ENCODE measurements at places on chromosomes 12 and 14.

DNA sequence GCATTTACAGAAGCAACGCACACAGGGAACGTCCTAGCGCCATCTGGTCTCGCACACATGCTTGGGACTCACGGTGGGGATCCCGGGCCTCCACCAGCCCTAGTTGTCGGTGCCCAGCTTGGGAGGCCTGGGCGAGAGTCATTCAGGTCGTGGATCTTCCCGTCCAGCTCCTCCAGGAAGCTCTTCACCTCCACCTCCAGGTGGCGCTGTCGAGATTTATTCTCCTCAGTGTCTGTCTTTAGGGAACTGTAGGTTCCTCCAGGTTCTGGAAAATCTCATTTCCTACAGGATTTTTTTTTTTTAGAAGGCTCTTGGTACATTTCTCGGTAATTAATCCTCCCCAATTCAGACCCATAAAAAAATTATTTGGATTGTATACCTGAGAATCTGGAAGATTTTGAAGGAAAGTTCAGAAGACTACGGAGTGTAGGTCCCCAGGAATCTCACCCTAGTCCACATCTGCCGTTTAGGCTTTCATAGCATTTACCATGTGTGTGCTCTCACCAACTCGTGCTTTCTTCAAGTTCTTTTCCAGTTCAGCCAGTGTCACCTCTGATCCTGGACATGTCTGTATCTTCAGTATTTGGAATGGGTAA is 910.0 kb downstream of the TMEM121 start:
- DNase-seq = no peak

DNA sequence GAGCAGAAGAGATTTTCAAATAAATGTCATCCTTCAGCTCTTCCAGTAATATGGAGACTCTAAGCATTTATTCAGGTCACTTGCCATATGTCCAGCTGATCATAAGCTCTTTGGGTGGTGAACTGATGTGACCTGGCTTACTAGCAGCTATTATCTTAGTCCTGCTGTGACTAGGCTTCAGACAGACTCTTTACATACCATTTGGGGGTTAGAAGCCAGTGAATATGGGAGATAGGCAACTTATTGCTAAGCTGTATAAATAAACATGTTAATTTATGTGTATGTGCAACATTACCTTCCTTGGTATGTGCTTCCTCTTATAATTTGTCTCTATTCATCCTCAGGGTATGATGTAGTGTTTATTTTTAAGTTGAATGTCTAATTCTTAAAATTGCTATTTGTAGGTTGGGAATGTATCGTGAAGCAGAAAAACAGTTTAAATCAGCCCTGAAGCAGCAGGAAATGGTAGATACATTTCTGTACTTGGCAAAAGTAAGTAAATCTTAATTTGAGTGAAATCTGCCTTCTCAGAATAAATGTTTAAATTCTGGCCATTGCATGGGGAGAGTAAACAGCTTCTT is 32.4 kb downstream of the TTC8 start:
- no peak for DNase-seq

- peak; percentile 51 for DNase-seq
Measured at GRCh38 chr12:108691998-108692808, 39.1 kb downstream of the CORO1C start.

GRCh38 chr12:40002178-40003169 is 103.4 kb downstream of the SLC2A13 start:
- DNase-seq = no peak

DNA sequence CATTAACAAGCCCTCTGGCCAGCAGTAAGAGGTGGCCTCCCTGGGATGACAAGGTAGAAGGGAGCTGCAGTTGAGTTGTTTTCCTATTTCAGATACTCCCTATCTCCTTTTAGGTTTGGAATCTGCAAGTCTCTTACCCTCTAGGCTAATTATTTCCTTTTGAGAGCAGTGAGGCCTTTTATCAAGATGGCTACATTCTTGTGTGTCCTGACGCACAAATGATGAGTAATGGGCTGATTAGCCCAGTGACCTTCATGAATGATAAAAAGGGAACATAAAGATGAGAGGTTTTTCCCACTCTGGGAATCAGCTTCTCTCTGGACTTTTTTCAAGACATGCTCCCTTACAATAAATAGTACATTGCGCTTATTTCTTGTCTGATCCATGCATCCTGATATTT is 22.9 kb downstream of the DYRK2 start:
- DNase-seq = peak; percentile 94

DNA sequence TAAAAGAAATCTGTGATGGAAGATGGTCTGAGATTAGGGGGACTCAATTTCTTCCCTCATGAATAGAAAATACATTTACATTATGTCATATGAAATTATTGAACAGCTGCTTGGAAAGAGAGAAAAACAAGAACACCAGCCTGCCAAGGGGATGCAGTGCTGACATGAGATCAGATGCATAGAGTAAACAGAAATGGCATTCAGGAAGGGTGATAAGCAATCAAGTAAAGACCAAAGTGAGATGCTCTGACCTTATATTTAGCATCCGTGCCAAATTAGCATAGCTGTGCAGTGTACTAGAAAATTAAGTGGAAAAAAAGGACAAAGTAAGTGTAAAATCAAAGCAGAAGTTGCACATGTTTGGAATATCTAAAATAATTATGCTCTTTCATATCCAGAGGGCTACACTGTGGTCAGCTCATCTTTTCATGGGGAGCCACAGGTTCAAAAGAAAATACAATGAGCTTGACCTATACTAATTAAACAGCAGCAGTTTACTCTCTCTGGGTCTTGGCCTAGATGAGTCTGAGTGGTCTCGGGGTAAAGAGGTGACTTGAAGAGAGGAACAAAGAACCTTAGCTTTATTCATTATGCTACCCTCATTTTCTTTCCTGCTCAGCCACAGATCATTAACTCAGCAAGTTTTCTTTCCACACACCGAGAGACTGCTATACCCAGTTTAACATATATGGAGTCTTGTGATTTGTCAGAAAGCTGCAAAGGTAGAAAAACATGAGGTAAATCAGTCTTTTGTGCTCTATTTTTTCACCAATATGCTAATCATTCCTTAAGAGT is 359.4 kb upstream of the FOXG1 start:
- DNase-seq = no peak

GRCh38 chr12:57107456-57108155 is 3.6 kb downstream of the STAT6 start:
- DNase-seq = peak; percentile 62
